Activated CD4-positive, alpha-beta T cell treated with anti-CD3 and anti-CD28 coated beads, Interleukin-2, amount 10 ng/mL, durations not matched to agents 7 days and 5 days (primary cell): ENCODE measurements at places on chromosomes 2 and 18. TPM values are rescaled to one million over a fixed set of nuclear protein-coding genes. Genes with fewer than 3 reads are reported as not detected.
A peak's percentile ranks its signal among the peaks of the same experiment; 100 is the strongest.

DNA sequence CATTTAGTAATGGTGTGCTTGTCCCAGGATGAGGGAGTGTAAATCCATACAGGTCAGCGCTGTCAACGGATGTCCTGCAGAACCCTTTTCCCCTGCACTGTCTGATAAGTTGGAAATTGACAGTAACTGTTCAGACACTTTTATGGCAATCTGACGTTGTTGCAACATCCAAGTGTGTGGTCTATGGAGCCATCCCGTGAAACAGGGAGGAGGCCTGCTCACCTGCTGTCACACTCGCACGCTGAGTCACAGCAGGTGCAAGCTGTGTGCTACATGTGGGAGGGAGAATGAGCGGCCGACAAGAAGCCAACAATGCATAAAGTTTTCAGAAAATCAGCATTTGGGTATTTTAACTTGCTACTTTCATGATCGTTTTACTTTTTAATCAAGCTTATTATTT lies 43.7 kb upstream of the RMDN2 start:
- no peak for DNase-seq

- DNase-seq, result no peak
These were observed 5.6 kb downstream of the REL start for GRCh38 chr2:60886991-60887390.

DNA sequence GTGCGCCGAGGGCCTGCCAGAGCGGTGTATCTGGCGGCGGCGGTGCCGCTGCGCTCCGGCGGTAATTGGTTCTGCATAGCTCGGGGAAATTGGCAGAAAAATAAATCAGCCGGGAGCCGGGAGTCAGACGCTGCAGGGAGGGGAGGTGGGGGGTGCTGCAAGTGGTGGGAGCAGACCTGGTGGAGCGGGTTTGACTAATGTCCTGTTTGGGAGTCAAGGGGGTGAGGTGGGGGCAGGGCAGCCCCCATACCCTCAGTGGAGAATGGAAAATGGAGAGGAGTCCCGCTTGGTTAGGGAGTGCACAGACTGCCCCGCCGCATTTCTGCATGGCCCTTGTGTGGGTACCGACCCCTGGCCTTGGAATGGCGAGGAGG lies 107.3 kb downstream of the DYSF start:
- no peak for DNase-seq

DNA sequence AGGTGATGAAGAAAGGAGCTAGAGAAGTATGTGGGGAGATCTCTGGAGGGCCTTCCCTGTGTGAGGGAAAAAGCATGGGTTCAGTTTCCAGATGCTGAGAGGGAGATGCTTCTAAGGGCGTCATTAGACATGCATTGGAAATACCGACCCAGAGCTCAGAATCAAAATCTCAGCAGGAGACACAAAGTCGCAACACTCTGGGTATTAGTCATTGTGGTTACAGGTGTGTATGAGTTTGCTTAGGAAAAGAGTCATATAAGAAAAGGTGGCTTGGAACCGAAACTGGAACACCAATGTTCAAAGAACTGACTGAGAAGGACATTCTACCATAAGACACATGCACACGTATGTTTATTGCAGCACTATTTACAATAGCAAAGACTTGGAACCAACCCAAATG lies 477.1 kb downstream of the FBXO15 start:
- DNase-seq, result no peak

DNA sequence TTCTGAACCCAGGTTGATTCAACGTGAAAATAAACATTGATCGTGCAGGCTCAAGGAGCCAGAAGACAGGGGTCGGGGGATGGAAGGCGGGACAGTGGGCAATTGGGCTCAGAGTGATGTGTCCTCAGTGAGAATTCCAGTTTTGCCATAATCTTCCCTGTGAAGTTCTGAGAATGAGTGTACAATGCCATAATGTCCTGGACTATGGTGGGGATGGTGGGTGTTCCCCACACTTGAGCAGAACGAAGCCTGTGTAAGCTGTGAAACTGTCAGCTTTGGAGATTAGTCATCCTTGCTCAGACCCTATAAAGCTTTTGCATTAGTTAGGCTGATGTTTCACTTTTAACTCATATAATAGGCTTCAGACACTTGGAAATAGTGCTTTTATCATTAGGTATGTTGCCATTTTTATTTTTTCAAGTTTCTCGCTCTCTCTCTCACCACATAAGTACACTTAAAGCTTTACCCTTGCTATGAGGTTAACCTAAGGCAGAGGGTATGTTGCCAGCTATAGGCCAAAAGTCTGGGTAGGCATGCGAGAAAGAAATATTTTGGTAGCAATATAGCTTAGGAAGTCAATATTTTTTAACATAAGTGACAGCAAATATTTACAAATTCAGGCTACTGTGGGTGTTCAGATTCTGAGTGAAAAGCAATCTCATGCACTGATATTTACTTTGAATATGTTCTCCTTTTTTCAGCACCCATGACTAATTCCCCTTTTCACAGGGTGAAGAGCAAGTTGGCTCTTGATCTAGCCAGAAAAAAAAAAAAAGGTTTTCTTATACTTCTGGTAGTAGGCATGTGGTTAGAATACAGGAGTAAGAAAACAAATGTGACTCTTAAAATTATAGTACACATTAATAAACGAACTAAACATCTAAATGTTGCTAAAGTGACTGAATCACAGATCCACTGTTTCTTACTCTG lies 47.2 kb downstream of the CDC42EP3 start:
- no peak for DNase-seq

Gene SLC9A4
- total RNA-seq, result 0.07 TPM

DNA sequence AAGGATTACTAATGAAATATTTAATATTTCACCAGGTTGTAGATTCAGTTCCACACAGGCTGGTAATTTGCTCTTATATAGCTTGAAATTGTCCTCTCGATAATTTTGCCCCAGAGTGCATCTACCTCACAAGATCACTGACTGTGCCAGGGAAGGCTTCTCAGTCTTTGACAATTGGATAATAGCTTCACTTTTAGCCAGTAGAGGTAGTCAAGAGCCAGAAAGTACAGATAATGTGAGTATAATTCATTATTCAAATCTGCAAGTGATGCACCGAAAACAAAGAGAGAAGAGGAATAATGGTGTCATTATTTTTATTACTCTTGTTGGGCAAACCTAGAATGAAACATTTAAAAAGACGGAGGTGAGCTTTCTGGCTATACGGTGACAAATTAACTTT lies 292.8 kb downstream of the EN1 start:
- no peak for DNase-seq

GRCh38 chr2:236747426-236747825 lies 177.8 kb downstream of the ACKR3 start:
- DNase-seq, result no peak

DNA sequence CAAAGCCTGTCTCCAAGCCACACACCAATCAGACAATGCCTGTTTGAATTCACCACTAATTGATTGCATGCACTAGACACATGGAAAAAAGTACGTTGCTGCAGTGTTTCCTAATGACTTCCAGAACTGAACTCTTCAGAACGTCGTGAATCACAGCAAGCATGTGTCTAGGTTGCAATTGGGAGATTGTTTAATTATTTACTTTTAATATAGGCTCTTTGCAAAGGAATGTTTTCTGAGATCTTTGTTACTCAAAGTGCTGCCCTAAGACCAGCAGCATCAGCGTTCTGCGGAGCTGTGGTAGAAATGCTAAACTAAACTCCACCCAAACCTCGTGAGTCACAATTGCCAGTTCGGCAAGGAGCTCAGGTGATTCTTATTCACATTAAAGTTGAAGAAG lies 52.7 kb upstream of the CCDC68 start:
- no peak for DNase-seq

GRCh38 chr2:190812506-190813294 lies 67.9 kb upstream of the GLS start:
- DNase-seq, result no peak

GRCh38 chr2:26157580-26157979 lies 15.3 kb upstream of the GAREM2 start:
- DNase-seq, result no peak

Gene SLC9A2
- total RNA-seq, result not detected

GRCh38 chr2:7427293-7428060 lies 510.3 kb downstream of the RNF144A start:
- DNase-seq, result peak; percentile 61

GRCh38 chr18:79047556-79048244 lies 21.5 kb upstream of the ATP9B start:
- no peak for DNase-seq
